ENCODE measurements at places on chromosomes 6 and 20.

GRCh38 chr6:90537723-90538258 is 49.1 kb downstream of the MAP3K7 start:
- no peak for DNase-seq

GRCh38 chr20:64242003-64242796 is 13.3 kb upstream of the PCMTD2 start:
- DNase-seq: no peak

GRCh38 chr6:148671085-148671484 is 75.7 kb upstream of the UST start:
- no peak for DNase-seq

DNA sequence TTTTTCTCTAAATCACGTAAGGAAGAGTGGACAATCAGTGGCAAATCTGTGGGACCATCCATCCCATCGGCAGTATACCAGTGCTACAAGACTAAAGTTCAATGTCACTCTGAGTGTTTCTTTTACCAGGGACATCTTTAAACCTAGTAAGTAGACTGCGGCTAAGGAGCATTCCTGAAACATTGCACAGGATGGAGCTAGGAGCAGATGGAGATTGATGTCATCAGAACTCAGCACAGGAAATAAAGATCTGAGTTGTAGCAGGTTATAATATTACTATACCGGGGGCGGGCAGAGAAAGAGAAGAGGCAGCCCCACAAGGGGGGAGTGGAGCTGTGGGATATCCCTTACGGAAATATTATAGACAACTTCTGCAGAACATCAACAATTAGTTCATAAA is 162.1 kb downstream of the MTFR2 start:
- no peak for DNase-seq

- DNase-seq: peak; percentile 19
Measured at GRCh38 chr6:133368664-133369063, 127.5 kb downstream of the EYA4 start.

DNA sequence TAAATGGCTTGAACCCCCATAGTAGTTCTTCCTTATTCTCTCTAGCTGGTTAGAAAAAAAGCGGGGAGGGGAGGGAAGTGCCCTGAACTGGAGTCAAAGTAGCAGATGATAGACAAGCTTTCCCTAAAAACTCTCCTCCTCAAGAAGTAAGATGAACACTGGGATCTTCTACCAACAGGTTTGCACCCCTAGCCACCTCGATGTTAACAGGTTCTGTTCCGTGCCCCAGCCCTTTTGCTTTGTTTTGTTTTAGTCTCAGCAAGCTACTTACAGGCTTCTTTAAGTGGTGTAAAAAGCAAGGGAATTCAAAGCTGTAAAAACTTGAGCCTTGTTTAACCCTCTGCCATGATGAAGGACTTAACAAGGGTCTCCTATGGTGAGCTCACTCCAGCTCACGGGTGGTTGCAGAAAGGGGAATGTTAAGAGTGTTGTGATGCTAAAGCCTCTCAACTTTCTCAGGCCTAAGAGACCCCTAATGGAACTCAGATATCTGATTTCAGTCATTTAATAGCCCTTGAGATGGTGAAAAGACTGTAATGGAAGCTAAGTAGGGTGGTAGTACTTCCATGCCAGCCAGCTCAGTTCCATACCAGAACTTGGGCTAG is 106.0 kb downstream of the FOXO3 start:
- DNase-seq: peak; percentile 34

All from neural progenitor cell (in vitro differentiated cells).